ENCODE measurements at places on chromosomes 11 and 22.
A peak's percentile ranks its signal among the peaks of the same experiment; 100 is the strongest.

DNA sequence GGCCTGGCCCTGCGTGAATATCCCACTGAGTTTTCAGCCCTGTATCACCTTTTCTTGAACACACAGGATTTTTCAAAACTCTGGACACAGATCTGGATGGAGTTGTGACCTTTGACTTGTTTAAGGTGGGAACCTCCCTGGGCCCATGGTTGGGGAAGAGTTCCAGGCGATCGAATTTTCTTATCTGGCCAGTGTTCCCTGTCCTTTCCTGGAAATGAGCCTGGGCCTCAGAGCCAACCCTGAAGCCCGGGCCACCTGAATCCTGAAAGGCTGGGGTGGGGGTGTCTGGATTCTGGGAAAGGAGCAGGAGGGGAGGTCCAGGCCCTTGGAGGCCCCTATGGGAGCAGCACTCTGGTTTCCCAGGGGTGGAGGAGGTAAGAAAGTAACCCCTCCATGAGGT lies 29.0 kb downstream of the CAPN1 start:
- DNase-seq: no peak

DNA sequence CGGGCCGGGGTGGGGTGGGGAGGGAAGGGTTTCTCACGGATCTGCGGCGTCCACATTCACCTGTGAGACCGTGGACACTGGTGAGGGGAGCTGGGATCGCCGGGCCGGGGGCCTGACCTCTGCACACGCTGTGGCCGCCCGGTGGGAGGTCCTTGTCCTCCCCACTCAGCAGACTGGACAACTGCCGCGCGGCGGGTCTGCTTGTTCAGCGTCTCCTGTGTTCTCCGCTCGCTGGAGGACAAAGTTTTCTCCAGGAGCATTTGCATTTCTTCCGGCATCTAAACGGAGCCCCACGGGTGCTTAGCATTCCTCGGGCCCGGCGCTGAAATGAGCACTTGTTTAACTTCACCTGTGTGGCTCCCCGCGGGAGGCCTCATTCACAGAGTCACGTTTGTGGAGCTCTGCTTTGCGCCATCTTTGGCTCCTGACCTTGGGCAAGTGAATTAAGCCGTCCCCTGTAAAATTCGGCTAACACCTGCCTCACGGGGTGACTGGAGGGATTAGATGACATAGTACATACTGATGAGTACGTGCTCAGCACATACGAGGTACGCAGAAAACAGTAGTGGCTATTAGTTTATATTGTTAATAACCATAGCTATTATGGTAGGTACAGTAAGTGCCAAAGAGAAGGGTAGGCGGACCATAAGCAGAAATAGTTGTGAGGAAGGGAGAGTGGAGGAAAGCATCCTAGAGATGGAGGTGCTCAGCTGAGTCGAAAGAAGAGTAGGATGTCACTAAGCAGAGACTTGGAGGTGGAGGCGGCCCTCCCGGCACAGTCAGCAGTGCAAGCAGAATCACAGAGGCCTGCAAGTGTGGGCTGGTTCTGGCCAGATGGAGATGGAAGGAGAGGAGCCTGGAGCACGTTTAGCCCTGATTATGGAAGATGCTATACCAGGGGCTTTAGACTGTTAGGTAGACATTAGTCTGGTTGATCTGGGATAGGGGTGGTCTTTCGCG lies 885 bp downstream of the TRMU start:
- no peak for DNase-seq

DNA sequence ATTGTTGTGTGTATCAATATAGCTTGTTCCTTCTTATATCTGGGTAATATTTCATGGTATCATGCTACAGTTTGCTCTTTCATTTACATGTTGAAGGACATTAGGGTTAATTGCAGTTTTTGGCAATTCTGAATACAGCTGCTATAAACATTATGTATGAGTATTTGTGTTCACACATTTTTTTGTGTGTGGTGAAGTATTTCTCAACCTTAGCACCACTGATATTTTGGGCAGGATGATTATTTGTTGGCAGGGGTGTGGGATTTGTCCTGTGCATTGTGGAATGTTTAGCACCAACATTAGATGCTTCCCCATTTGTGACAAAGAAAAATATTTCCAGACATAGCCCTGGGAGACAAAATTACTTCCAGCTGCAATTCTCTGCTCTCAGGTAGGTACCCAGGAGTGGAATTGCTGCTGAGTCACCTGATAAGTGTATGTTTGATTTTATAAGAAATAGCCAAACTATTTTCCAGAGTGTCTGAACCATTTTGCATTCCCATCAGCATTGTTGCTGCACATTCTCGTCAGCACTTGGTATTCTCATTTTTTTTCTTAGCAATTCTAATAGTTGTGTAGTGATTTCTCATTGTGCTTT lies 128.2 kb downstream of the SNX19 start:
- DNase-seq: no peak

DNA sequence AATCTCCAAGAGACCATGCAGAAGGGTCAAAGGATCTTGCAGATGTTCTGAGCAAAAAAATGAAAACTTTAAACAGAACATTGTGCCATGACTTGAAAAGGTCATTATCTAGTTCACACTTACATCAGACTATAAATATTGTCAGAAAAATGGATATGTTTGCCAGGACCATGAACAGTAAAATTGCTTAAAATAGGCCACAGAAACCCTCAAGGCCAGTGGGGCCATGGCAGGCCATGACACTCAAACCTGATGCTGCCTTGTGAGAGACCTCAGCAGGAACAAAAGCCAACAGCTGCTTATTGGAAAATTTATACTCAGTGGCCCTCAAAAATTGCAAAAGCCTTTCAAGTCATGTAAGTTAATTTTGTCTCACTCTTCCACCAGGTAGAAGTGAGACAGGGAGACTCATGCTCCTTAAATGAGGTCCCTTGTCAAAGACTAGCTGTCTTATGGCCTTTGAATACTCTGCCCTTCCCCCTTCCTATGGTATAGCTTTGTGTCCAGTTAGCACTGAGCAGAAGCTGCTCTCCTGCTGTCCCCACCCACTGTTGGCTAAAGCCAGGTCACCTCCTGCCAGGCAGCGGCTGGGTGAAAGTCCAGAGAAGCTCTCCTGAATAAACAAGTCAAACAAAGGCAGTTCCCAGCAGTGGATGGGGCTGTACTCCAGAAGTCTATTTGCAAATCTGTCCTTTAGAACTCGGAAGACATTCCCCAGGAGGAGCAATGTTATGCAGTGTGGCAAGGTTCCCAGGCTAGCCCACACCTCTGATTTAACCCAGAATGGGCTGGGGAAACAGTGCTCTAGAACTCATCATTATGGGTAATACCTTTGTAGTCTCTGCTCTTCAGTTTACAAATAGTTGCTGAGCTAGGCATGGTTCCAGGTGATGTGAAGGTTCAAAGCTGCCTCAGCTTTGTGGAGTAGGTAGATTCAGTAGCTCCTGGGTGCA lies 21.4 kb downstream of the ADM start:
- no peak for DNase-seq

- DNase-seq: no peak
Observed at GRCh38 chr11:33638608-33639007, 62.0 kb downstream of the C11orf91 start.

DNA sequence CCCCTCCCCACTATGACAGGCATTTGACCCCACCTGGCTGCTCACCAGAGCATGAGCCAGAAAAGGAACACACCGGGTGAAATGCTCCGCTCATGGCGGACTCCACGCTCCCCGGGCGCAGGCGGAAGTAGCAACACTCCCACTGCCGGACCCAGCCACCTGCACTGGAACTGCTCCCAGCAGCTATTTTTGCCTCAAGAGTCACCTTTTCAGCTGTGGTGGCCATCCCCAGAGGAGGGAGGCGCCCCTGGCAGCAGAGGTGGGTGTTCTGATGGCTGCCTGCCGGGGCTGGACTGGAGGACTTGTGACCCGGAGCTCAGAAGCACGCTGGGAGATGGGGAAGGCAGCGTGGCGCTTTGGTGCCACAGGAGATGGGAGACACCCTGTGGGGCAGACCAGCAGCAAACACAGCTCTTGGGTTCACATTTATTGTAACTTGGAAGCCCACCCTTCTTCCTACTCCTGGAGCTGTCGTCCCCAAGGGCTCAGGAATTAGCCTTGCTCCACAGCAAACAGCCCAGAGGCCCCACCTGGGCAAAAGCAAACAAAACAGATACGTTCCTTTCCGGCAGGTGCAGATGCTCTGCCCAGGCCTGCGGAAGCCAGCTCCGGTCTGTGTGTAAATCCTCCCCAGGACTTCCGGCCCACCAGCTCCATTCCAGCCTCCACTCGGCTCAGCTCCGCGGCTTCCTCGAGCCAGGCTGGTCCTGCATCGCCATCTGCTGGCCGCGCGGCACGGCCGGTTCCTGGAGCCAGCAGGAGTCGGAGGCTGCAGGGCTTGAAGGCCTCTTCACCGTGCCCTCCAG lies 3.7 kb downstream of the RPS19BP1 start:
- peak; percentile 54 for DNase-seq

DNA sequence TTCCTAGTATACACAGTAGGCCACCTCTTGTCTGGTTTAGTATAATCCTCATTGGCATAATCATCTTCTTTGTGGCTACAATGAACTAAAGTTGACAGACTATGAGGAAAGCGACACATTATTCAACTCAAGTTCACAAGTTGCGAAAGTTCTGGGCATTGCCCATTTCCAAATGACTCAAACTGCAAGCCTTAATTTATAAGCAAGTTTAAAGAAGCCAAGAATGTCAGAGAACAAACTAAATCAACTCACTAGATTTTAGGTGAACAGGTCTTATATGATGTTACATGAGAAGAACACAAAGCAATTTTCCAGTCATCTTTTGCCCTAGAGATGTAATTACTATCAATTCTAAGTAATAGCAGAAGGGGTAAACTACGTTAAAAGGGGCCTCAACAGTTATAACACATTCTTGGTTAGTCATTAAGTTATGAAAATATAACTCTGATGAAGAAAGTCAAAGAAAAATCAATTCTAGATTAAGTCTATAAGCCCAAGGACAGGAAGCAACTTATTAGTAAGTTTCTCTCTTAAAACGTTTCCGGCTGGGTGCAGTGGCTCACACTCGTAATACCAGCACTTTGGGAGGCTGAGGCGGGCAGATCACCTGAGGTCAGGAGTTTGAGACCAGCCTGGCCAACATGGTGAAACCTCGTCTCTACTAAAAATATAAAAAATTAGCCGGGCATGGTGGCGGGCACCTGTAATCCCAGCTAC lies 21.5 kb downstream of the PICALM start:
- no peak for DNase-seq

DNA sequence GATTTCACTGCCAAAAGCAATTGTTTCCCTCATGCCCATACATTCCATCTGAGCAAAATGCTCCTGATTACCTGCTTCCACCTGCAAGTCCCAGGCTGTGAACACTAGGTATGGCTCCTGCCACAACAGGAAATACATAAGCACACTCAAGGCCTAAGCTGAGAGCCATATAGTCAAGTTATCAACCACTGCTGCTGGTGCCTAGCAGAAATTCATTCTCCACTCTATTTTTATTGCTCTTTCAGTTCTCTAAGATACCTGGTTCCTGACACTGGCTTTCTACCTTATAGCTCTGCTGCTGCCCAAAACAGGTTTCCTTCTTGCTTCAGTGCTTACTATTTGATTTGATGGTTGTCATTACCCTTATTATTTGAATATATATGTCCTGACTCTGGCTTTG lies 31.6 kb downstream of the SLC36A4 start:
- no peak for DNase-seq

DNA sequence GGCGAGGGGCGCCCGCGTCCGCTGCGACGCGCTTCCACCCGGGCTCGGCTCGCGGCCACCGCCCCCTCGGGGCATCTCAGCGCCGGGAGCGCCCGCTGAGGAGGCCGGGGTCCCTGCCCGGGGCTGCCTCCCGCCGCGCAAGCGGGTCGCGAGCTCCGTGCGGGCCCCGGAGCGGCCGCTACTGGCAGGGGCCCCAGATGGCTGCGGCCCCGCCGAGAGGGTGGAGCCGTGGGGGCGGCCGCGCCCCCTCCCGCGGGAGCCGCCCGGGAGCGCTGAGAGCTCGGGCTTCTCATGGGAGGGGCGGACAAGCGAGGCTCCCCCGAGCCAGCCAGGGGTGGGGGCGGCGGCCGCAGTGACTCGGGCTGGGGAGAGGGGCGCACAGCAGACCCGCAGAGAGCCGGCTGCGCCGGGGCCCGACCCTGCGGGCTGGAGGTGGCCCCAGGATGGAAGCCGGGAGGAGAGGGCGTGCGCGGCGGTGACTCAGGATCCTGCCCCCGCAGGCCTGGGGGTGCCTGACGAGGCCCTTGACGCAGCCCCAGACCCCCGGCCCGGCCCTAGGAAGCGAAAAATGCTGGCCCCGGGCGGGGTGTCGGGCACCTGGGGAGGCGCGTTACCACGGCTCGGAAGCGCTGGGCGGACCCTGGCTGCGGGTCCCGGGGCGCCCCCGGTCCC lies 603 bp upstream of the ZFTA start:
- no peak for DNase-seq

- DNase-seq: no peak
Observed at GRCh38 chr22:42745118-42745517, 24.4 kb upstream of the A4GALT start.

GRCh38 chr11:8097926-8098325 lies 16.9 kb downstream of the TUB start:
- no peak for DNase-seq

DNA sequence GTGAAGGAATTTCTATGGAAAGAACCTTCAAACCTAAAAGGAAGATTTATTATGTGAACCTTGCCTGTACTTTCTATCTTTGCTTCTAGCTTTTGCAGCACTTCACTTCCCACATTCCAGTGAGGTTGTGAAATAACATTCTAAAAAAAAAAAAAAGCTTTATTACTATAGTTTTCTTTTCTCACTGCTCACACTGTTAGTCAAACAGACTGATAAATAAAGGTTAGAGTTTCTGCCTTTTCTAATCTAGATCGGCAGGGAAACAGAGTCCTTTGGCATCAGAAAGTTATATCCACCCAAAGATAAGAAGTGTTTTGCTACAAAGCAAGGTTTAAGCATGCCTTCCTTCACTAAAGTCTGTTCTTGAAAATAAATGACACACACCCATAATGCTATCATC lies 2.8 kb downstream of the AAMDC start:
- no peak for DNase-seq

DNA sequence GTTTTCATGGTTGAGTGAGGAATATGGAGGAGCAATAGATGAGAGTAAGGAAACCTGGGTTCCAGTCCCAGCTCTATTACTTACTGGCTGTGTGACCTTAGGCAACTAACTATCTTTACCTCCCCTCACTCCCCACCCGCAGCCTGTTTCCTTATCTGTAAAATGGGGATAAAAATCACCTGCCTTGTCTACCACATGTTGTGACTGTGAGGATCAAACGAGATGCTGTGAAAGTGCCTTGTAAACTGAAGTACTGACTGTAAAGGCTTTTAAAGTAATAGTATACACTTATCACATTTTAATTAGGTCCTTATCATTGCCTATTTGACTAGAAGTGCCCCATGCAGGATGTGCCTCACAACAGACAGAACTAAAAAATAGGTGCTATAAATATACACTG lies 18.9 kb upstream of the PPP2R1B start:
- no peak for DNase-seq

- DNase-seq: no peak
Observed at GRCh38 chr11:111729071-111729830, 36.9 kb downstream of the PPP2R1B start.

- DNase-seq: no peak
Observed at GRCh38 chr11:19970944-19971343, 189.3 kb downstream of the DBX1 start.

Data from GOT3 (cell line).